ENCODE measurements at places on chromosomes 13 and 19.

GRCh38 chr13:20981370-20982095 lies 79.0 kb upstream of the XPO4 start:
- H3K4me3 ChIP-seq: no peak overlapping the region
- no peak overlapping the region for H3K27ac ChIP-seq
- peaks cover 13% of the 10 kb centered on the region for H3K4me1 ChIP-seq
- no peak for DNase-seq
- H3K36me3 ChIP-seq: peaks cover 2% of the 10 kb centered on the region

- no peak for DNase-seq
- H3K27me3 ChIP-seq: no peaks in the 10 kb centered on the region
- no peaks in the 10 kb centered on the region for H3K36me3 ChIP-seq
- peaks cover 20% of the 10 kb centered on the region for H3K4me1 ChIP-seq
Observed at GRCh38 chr19:18173054-18173571, 500 bp upstream of the IFI30 start.

GRCh38 chr19:48182434-48182833 lies 12.0 kb downstream of the ZSWIM9 start:
- H3K27ac ChIP-seq: no peak overlapping the region
- DNase-seq: no peak
- H3K4me1 ChIP-seq: peaks cover 2% of the 10 kb centered on the region
- H3K36me3 ChIP-seq: no peaks in the 10 kb centered on the region

DNA sequence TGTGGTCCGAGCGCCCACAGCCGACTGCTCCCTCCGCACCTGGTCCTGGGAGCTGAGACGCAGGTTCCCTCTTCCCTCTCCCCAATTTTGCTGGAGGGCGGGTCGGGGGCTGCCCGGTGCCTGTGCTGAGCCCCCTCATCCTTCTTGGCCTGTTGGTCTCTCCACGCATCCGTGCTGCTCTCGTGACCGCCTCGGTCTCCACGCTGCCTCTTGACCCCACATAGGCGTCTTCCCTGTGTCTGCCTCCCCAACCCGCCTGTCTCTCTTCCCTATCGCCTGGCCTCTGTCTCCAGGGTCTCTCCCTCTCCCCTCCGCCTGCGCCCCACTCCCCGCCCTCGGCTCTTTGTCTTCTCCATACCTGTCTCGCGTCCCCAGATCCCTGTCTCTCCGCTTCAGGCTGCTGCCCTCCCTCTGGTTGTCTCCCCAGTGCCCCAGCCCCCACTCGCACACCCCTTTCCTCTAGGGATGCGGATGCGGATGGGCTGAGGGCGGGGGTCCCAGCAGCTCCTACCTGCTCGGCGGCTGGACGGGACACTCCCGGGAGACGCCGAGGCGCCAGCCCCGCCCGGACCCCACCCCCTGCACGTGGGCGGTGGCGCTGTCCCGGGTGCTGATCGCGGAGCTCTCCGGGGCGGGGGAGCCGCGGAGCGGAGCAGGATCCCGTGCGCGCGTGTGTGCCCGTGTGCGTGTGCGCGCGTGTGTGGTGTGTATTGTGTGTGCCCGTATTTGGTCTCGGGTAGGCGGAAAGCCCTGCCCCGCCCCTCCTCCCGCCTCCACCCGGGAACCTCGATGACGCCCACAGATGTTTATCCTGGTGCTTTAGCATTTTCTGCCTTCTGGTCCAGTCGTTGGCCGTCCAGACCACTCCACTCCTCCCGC lies at the start of gene SYT5:
Gene SYT5, minus strand, starts transcription at position 684 of the 879 bp plus-strand sequence. CDS start 1,248 bp downstream, outside the sequence.
- DNase-seq: peak; percentile 39
- H3K36me3 ChIP-seq: peaks cover 2% of the 10 kb centered on the region
- H3K27me3 ChIP-seq: peaks cover 54% of the 10 kb centered on the region
- peaks cover 12% of the 10 kb centered on the region for H3K4me1 ChIP-seq
- H3K4me3 ChIP-seq: peak within 1 kb of the TSS; percentile 89

- DNase-seq: no peak
- peaks cover 3% of the 10 kb centered on the region for H3K36me3 ChIP-seq
- peaks cover 66% of the 10 kb centered on the region for H3K27me3 ChIP-seq
- no peak overlapping the region for H3K27ac ChIP-seq
- H3K4me1 ChIP-seq: peaks cover 4% of the 10 kb centered on the region
Observed at GRCh38 chr13:110123041-110123809, 183.7 kb downstream of the COL4A1 start.

DNA sequence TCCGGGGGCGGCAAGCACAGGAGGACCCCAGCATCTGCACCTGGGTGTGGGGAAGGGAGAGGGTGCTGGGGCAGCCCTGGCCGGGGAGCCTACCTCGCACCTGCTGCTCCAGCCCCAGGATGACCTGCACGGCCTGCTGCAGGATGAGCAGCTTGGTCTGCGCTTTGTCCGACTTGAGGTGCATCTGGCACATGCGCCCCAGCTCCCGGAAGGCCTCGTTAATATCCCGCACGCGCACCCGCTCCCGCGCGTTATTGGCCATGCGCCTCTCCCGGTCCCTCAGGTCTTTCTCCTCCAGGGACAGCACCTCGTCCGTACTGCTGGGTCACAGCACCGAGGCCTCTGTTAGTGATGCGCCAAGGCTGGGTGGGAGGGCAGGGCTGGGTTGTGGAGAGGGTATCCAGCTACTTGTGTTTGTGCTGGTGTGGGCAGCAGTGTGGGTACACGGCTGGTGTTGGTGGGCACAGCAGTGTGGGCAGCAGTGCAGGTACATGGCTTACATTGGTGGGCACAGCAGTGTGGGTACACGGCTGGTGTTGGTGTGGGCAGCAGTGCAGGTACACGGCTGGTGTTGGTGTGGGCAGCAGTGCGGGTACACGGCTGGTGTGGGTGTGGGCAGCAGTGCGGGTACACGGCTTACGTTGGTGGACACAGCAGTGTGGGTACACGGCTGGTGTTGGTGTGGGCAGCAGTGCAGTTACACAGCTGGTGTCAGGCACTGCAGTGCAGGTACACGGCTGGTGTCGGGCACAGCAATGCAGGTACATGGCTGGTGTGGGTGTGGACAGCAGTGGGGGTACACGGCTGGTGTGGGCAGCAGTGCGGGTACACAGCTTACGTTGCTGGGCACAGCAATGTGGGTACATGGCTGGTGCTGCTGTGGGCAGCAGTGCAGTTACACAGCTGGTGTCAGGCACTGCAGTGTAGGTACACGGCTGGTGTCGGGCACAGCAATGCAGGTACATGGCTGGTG lies 7.1 kb upstream of the UQCR11 start:
- H3K27ac ChIP-seq: no peak overlapping the region
- H3K36me3 ChIP-seq: no peaks in the 10 kb centered on the region
- no peaks in the 10 kb centered on the region for H3K27me3 ChIP-seq
- H3K4me3 ChIP-seq: no peak overlapping the region

DNA sequence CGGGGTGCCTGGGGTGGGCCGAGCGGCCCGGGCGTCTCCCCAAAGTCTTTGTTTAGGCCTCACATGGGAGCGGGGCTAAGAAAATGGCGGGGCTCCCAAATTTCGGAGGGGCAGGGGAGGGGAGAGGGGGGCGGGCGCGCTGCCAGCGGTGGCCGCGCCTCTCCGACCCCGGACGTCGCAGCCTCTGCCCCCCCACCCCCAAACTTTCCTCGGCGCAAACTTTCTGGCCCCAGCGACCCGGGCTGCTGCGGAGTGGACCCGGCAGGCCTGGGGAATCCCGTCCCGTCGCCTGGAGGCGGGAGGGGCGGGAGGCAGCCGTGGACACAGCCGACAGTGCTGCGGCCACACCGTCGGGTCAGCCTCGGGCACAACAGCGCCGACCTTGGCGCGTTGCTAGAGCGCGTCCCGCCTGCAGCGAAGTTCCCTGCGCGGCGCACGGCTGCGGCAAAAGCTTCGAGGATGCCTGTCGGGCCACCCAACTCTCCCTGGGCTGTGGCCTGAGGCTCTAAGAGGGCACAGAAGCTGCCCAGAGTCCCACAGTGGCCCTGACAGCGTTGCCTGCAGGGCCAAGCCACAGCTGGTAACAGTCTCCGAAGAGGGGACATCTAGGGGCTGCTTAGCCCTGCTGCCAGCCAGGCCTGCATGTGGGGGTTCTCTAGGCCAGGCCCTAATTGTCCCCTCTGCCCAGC lies 1.3 kb downstream of the NFIX start:
- no peak overlapping the region for H3K27ac ChIP-seq
- DNase-seq: no peak
- H3K4me3 ChIP-seq: peak overlapping the region; percentile 63

DNA sequence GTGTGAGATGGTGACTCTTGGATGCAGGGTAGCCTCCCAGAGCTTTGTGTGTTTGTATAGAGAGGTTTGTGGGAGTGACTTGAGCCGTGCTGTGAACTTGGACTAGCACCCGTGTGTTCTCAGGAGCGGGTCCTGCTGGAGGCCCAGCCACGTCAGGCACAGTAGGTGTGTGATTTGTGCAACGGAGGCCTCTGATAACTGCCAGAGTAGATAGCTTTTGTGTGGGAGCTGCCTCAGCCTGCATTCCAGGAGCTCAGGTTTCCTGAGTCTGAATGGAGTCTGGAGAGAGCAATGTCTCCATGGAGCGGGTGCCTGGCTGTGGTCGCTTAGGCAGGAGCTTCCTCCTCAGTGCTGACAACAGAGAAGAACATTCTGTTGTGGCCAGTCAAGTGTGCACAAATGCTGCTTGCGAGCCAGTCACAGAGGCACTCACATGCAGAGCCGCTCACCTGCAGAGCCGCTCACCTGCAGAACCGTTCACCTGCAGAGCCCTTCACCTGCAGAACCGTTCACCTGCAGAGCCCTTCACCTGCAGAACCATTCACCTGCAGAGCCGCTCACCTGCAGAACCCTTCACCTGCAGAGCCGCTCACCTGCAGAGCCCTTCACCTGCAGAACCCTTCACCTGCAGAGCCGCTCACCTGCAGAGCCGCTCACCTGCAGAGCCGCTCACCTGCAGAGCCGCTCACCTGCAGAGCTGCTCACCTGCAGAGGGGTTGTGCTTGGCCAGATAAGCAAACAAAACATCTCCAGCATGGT lies 32.6 kb downstream of the TFDP1 start:
- DNase-seq: no peak
- H3K4me1 ChIP-seq: peaks cover 11% of the 10 kb centered on the region
- H3K36me3 ChIP-seq: peaks cover 3% of the 10 kb centered on the region
- no peaks in the 10 kb centered on the region for H3K27me3 ChIP-seq
- peak overlapping the region; percentile 56 for H3K27ac ChIP-seq
- H3K4me3 ChIP-seq: no peak overlapping the region

DNA sequence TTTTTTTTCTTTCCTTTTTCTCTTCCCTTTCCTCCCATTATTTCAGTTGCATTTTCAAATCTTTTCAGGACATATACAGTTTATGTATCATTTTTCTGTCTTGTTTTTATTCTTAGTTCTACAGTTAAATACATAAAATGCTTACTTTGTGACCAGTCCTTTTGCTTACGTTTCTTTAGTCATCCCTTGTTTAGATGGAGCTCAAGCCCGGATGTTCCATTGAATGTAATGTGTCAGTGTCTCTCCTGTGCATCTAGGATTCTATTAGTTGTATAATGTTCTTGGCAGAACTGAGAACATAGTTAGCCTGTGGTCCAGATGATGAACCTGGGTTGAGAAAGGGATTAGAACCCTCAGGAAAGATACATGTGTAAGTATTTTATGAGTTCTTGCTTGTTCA lies 17.8 kb downstream of the WASF3 start:
- no peak overlapping the region for H3K27ac ChIP-seq
- H3K36me3 ChIP-seq: no peaks in the 10 kb centered on the region
- H3K27me3 ChIP-seq: peaks cover 5% of the 10 kb centered on the region
- no peak overlapping the region for H3K4me3 ChIP-seq

GRCh38 chr13:74920920-74921319 lies 561.0 kb downstream of the TBC1D4 start:
- no peaks in the 10 kb centered on the region for H3K4me1 ChIP-seq
- H3K27ac ChIP-seq: no peak overlapping the region
- no peaks in the 10 kb centered on the region for H3K27me3 ChIP-seq
- H3K4me3 ChIP-seq: no peak overlapping the region
- H3K36me3 ChIP-seq: no peaks in the 10 kb centered on the region

DNA sequence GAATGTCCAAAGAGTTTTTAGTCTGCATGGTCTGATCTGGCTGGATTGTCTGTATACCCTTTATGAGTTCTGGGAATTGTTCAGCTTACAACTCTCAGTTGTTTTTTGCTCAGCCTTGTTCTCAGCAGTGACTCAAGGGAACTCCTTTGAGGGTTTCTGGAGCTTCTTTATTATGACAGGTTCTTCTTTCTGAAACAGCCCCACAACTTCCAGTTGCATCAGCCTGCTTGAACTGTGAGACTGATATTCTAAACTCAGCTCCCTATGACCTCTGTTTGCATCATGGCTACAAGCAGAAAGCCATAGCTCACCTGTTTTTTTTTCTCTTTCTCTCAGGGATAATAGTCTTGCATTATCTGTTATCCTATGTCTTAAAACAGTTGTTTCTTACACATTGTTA lies 85.0 kb downstream of the TDRD3 start:
- H3K4me1 ChIP-seq: no peaks in the 10 kb centered on the region
- no peak overlapping the region for H3K27ac ChIP-seq
- no peaks in the 10 kb centered on the region for H3K27me3 ChIP-seq
- no peak overlapping the region for H3K4me3 ChIP-seq
- H3K36me3 ChIP-seq: peaks cover 9% of the 10 kb centered on the region

GRCh38 chr13:65971541-65971940 lies 1258.6 kb downstream of the PCDH9 start:
- H3K27ac ChIP-seq: no peak overlapping the region
- no peaks in the 10 kb centered on the region for H3K27me3 ChIP-seq
- no peaks in the 10 kb centered on the region for H3K4me1 ChIP-seq
- no peaks in the 10 kb centered on the region for H3K36me3 ChIP-seq

GRCh38 chr13:91157273-91158016 lies 190.0 kb upstream of the MIR17HG start:
- no peak overlapping the region for H3K4me3 ChIP-seq
- DNase-seq: no peak
- peaks cover 40% of the 10 kb centered on the region for H3K27me3 ChIP-seq
- H3K36me3 ChIP-seq: no peaks in the 10 kb centered on the region
- H3K4me1 ChIP-seq: no peaks in the 10 kb centered on the region
- no peak overlapping the region for H3K27ac ChIP-seq

DNA sequence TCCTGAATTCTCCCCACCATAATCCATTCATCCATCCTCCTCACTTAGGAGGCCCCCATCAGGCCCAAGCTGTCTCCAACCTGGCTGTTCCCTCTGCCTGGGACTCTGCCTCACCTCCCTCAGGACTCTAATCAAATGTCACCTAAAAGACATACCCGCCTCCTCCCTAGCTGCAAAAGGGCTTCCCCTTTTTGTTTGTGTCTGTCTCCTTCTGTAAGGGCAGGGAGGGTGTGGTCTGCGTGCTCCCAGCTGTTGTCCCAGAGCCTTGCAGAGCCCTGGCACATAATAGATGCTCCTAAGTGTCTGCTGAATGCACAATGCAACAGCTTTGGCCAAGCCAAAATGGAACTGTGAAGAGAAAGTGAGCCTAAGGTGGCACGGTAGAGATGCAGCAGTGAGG lies 4.4 kb downstream of the TRIR start:
- H3K4me3 ChIP-seq: peak overlapping the region; percentile 31
- no peaks in the 10 kb centered on the region for H3K27me3 ChIP-seq
- H3K36me3 ChIP-seq: peaks cover 3% of the 10 kb centered on the region
- no peak for DNase-seq
- H3K4me1 ChIP-seq: peaks cover 19% of the 10 kb centered on the region
- peak overlapping the region; percentile 69 for H3K27ac ChIP-seq

DNA sequence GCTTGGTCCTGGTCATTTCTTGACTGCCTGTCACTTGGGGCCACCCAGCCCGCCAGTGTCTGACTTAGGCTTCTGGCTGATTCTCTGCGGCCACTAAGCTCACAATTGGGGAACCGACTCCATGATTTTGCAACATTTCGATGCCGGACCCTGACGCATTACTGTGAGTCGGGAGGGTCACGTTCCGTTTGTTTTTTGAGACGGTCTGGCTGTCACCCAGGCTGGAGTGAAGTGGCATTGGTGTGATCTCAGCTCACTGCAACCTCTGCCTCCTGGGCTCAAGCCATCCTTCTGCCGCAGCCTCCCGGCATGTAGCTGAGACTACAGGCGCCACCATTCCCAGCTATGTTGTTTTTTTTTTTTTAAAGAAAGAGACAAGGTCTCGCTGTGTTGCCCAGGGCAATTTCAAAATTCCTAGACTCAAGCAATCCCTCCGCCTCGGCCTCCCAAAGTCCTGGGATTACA lies 3.2 kb upstream of the ADAT3 start:
- H3K27ac ChIP-seq: peak overlapping the region; percentile 37
- H3K4me1 ChIP-seq: peaks cover 15% of the 10 kb centered on the region
- no peak overlapping the region for H3K4me3 ChIP-seq
- no peaks in the 10 kb centered on the region for H3K27me3 ChIP-seq
- no peaks in the 10 kb centered on the region for H3K36me3 ChIP-seq
